ENCODE measurements at places on chromosomes 12 and 14.

DNA sequence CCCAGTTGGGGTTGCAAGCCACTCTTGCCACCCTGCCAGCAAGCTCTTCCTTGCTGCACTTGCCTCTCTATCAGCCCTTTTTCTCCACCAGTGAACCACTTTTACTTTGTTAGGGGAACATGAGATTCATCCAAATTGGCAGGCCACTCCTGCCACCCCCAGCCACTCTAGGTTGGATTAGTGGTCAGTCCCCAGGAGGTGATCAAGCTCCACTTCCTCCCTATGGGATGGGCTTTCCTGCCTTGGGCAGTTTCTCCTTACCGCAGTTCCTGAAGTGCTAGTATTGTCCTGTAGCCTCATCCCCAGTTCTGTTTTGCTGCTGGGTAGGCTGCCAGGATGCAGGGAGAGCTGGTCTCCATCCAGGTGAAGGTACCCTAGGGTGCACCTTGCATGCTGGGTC lies 104.5 kb downstream of the ALG10 start:
- no peak for DNase-seq

DNA sequence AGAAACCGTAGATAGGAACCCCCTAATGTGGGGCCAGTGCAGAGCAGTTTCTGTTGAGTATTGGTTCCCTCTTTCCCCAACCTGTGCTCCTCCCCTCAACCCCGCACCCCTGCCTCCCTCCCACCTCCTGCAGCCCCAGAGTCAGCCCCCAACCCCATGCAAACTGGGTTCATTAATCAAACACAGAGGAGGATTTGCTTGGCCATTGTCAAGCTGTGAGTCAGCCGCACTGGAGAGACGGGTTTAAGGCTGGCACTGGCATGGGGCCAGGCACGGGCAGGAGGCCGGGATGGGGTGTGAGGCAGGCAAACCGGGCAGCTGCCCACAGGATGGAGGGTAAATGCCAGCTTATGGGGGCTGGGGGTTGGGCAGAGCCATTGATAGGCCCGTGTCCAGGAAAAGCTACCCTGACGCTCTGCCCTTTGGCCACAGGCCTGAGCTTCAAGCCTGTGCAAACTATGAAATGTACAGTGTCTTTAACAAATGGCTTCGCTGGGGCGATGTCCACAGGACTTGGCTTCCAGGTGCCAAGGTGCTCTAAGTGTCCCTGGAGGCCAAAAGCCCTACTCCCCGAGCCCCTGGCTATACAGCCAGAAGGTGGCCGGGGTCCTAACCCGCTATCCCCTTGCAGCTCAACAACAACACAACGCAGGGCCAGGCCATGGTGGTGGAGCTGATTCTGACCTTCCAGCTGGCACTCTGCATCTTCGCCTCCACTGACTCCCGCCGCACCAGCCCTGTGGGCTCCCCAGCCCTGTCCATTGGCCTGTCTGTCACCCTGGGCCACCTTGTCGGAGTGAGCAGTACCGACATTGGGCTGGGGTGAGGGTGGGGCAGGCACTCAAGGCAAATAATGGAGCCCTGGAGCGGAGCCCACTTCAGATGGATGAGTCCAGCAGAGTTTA lies 1.4 kb downstream of the AQP5 start:
- DNase-seq: no peak

DNA sequence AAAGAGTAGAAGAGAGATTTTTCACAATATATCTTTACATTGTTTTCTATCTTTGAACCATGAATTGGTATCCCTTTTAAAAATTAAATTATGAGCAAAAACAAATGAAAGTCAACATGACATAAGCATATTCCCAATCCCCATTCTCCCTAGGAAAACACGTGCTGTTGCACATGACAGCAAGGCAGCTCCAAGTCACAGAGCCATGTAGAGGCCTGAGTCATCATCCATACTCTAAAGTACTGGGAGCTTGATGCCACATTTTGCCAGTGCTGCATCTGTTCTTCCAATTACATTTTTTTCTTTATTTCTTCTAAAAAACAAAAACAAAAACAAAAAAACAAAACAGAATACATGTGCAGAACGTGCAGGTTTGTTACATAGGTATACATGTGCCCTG lies 115.2 kb downstream of the ITPR2 start:
- DNase-seq: no peak

- DNase-seq: no peak
Observed at GRCh38 chr14:51460011-51460410, 191.7 kb upstream of the FRMD6 start.

DNA sequence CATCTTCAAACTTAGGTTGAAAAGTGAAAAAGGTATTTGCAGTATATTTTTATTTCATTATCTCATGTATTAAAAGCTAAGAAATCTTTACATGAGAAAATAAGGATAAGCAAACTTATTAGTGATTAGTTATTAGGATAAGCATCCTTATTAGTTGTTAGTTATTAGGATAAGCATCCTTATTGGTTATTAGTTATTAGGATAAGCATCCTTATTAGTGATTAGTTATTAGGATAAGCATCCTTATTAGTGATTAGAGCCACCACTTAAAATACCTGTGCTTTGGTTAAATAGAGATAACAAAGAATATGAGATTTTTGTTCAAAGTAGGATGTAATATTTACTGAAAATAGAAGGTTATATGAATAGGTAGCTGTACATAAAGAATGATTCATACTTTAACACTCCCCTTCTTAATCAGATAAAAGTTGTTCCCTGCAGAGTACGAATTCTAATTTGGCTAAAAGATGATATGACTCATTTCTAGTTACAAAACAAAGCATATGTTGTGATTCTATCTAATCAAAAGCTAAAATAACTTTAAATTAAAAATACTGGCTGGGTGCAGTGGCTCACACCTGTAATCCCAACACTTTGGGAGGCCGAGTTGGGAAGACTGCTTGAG lies 56.4 kb downstream of the KDM5A start:
- DNase-seq: no peak

- DNase-seq: no peak
Observed at GRCh38 chr12:59388694-59389093, 207.1 kb upstream of the SLC16A7 start.

- no peak for DNase-seq
Observed at GRCh38 chr14:102187044-102187443, 47.3 kb downstream of the WDR20 start.

GRCh38 chr14:77843195-77843594 lies 43.3 kb downstream of the ADCK1 start:
- DNase-seq: no peak

All from activated naive CD4-positive, alpha-beta T cell treated with anti-CD3 and anti-CD28 coated beads, Interleukin-2, amount 50 U/mL, for 16 hours (primary cell).